HEK293T (cell line): ENCODE measurements at places on chromosomes 3 and 15.

DNA sequence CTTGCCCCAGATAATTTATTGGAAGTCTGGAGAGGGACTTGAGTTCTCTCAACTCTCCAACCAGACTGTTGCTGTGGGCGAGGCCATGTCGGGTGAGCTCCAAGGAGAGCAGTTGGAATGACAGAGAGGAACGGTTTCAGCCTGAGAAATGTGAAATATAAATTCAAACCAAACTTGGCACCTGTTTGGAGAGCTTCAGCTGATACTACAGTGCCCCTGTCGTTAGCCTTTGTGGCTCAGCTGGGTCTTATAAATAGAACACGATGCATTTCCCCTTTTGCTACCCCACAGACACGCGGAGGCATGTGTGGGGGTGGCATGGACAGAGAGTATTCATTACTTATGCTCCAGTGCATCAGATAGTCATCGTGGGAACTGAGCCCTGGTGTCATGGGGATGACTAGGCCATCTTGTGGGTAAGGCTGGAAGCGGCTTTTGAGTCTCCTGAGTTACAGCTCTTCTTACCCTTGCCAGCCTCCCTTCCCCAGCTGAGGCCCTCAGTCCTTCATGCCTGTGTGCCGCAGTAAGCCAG lies 15.6 kb downstream of the SMAD3 start:
- no peak for DNase-seq

GRCh38 chr3:186220911-186221645 lies 112.2 kb upstream of the ETV5 start:
- no peak for DNase-seq

GRCh38 chr3:3821777-3822176 lies 22.5 kb downstream of the LRRN1 start:
- DNase-seq = no peak

DNA sequence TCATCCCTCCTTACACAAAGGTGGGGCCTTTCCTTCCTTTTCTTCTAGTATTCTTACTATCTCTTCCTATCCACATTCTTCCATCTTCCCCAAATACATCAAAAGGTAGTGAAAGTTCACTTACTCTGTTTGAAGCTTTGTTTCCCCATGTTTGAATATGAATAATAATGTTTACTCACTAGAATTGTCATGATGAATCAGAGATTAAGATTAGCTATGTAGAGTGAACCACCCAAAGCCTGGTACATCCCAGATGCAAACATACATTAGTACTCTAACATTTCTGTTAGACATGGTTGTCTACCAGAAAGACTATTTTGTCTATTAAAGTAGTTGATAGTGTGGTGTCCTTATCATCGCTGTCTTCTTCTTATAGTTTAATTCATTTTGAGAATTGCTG lies 327.1 kb upstream of the TBC1D5 start:
- no peak for DNase-seq

GRCh38 chr3:141476033-141476432 lies 10.8 kb upstream of the RASA2 start:
- no peak for DNase-seq

DNA sequence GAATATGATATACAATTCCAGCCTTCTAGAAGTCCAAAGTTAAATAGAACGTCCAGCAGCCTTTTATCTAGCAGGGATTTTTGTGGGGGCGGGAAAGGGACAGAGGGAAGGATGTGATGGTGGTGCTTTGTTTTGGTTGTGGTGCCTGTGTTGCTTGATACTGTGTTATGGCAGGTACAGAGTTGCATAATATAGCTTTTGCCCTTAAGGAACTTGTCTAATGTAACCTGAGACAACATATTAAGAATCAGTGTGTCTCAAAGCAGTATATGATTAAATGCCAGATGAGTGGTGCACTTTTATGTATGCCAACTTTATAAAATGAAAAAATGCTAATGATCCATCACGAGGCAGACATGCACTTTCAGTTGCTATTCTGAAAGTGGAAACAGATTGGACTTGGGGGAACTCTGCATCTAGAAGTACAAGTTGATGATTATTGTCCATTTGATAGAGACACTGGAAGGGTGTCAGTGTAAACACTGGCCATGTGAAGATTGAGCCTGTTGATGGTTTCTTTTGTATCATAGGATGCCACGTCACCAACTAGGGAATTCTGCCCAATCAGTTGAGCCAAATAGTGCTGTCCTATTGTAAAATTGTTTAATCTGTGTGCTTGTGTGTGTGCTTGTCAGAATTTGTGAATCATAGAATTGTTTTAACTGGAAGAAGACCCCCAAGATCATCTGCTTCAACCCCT lies 23.0 kb downstream of the NEO1 start:
- DNase-seq = no peak

GRCh38 chr3:9185701-9186100 lies 63.7 kb downstream of the SRGAP3 start:
- DNase-seq = no peak

DNA sequence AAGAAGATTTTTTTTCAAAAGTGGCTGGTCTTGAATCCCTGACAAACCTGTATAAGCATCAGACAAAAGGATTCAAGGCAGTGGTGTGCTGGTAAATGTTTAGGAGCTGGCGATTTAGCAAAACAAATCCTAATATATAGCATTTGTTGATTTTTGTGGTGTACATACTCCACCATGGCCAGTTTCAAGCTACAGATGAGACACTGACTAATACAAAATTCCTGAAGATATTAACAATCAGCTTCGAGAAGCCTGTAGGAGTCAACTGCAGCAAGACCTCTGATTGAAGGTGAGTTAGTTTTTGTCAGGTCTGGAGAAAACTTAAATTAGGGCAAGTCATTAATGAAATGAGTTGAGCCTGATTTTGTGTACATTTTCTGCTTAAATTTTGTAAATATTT lies 6.7 kb downstream of the STRIT1 start:
- no peak for DNase-seq

DNA sequence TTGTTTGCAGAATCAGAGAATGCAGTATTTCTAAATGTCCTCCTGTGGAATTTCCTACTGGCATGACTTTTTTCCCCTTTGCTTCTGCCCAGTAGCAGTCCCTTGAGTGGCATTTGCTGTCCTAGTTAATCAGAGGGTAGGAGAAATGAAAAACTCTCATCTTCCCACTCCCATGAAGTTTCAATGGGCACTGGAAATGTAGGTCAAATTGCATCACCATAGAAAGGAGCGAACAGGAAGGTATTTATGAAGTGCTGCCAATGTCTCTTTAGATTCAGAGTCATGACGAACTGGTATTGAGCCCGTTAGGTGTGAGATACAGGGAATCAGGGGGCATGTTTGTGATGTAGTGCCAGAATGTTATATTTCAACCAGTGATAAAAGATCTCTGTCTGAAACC lies 23.2 kb downstream of the ATXN7 start:
- DNase-seq = no peak

DNA sequence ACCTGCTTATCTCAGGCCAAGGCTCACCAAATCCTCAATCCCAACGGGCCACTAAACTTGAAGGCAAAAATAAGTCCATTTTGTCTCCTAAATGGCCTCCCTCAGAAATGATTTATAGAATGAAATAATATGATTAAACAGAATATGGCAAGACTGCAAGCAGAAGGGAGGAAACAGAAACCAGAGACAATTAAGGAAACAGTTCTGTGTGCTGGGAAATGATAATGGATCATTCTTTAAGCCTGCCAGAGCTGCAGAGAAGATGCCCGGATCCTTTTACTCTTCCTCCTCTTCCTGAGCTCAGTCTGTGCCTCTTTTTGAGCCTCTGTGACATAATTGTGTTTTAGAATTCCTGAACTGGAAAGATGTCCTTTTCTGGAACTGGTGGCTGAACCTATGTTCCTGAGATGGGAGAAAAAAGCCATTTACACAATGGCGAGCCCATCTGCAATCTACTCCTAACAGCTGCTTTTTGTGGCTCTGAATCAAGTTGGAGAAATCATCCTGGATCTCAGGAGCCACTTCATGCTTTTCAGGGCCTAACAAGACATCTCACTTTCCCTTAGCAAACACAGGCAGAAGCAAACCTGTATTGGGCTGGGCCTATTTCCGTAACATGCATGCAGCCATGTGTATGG lies 2.8 kb upstream of the ABHD2 start:
- DNase-seq = no peak

GRCh38 chr15:80093854-80094418 lies 34.5 kb downstream of the ZFAND6 start:
- DNase-seq = peak; percentile 38

- DNase-seq = no peak
These were observed 236.2 kb upstream of the THBS1 start for GRCh38 chr15:39344662-39345141.

DNA sequence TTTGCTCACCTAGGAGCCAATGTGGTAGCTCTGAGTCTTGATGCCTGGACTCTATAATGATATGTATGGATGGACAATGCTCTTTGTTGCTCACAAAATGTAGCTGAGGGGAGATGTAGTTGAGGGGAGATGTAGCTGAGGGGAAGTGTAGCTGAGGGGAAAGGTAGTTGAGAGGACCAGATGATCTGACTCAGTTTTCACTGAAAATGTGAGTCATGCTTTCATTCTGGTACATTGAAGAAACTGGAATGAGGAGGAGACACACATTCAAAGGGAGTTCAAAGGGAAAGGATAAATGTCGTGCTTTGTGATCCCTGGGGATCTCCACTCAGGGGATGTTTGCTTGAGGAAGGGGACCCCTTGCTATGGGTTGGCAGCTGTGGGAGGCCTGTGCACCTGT lies 302.9 kb upstream of the TRIM42 start:
- no peak for DNase-seq

DNA sequence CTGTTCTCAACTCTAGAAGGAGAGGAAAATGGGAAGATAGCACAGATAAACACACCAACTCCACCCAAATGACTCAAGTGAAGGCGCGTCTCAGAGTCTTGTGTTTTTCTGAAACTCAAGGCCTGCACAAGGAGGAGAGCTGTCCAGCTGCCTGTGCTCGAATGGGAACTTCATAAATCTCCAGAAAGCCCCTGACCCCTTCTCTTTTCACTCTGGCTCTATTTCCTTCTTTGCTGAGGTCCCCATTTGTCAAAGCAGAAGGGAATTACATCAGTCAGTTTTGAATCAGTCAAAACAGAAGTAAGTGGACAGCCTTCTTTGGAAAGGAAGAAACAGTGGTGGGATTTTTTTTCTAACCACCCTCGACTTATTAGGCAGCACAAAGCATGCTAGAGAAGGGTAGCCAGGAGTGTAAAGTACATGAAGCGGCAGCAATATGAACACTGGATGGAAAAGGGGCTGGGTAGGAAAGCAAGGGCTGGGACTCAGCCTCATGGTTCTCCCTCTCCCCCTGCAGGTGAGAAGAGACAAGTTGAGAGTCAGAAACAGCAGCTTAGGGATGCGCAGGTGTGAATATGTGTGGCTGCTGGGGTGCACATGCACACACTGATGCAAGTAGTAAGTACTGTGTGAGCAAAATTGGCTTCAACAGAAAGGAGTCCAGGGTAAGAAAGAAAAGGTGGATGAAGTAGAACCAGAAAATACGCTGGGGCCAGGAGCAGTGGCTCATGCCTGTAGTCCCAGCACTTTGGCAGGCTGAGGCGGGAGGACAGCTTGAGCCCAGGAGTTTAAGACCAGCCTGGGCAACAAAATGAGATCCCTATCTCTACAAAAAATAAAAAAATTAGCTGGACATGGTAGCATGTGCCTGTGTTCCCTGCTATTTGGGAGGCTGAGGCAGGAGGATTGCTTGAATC lies 36.6 kb upstream of the MAGEF1 start:
- no peak for DNase-seq

GRCh38 chr3:59056706-59057105 lies 6.9 kb upstream of the CFAP20DC start:
- DNase-seq = no peak

DNA sequence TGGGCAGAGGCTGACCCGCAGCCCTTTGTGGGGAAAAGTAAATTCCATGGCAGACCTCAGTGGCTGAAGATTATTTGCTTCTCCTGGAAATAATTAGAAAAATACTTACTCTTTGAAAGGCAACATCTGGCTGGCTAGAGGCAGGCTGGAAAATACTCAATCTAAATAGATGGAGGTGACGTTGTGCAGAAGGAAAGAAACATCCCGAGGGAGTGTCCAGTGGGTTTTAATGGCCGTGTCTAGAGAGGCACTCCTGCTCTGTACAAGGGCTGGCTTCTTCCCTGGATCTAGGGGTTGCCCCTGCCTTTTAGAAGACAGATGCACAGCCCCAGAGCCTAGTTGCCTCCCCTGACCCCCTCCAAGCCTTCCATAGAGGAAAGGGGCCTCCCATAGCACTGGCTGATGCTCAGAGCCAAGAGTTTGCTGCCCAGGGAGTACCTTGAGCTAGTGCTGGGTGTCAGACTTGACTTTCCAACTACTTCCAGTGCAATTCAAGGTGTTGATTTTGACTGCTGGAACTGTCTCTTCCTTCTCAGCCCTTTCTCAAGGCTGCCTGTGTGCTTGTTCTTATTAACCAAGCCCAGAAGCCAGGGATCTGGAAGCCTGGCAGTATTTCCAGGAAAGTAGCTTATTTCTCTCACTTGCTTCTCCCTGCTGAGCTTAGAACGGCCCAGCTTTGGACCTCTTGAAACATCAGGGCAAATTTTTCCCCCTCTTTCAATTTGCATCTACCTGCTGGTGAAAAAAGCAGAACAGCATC lies 27.4 kb downstream of the CGNL1 start:
- no peak for DNase-seq

DNA sequence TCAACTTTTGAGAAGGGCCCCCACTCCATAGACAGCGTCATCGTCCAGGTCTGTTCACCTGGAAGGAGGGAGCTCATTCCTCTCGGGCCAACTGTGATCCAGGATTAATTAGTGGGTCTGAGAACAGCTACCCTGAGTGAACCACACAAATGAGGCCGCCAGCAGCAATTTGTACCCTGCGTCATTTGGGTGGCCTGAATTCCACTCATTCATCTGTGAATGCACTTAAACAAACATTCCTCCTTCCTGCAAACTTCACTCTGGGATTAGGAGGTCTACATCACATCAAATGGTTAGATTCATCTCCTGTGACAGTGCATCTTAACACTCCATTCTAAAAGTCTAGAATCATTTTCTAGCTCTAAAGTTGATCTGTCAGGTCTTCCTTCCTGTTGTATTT lies 201.8 kb downstream of the GABRG3 start:
- no peak for DNase-seq

GRCh38 chr15:60838206-60838605 lies 359.3 kb upstream of the ICE2 start:
- DNase-seq = no peak

GRCh38 chr3:43180027-43180426 lies 74.1 kb upstream of the POMGNT2 start:
- no peak for DNase-seq

- no peak for DNase-seq
These were observed 3.2 kb upstream of the ILDR1 start for GRCh38 chr3:122025296-122025695.

DNA sequence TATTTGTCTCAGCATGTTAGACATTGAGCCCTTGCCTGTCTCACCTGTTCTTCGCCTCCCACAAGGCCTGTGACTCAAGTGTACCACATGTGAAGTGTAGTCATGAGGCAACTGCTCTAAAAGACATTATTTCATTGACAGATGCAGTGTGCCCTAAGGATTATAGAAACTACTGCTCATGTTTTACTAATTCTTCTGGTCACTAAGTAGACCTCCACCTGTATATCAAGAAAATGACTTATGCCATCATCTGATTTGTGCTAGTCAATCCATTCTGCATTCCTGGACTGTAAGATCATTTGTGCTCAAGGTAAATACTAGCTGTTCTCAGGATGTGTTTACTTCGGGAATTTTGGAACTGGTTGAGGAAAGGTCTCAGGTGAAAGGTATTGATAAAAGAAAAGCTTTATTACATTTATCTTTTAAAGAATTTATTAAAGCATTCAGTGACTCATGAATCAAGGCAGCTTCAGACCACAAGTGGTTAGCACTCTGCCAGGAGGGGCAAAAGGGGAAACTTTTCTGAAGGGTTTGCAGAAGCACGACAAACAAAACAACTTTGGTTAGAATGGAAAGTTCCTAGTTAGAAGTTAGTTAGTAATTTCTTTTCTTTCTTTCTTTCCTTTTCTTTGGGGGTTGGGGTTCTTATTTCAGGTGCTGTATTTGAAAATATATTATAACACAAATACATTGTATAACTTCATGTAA lies 465.3 kb upstream of the CBLB start:
- no peak for DNase-seq
